Dermis microvascular lymphatic vessel endothelial cell (primary cell): ENCODE measurements at places on chromosomes 1 and 21.

- no peak for DNase-seq
Observed at GRCh38 chr1:155083052-155083541, 4.5 kb downstream of the EFNA3 start.

GRCh38 chr1:170518965-170519364, 13.0 kb upstream of the GORAB start:
- no peak for DNase-seq

DNA sequence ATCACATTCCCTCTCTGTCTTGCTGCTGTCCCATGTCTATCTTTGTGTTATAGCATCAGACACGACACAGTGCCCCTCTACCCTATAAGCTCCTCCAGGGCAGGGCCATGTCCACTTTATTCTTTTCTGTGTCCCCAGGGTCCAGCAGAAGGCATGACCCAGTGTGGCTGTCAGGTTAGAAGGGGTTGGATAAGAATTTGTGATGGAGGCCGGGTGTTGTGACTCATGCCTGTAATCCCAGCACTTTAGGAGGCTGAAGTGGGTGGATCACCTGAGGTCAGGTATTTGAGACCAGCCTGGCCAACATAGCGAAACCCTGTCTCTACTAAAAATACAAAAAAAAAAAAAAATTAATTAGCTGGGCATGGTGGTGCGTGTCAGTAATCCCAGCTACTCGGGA, 26.3 kb upstream of the RNF19B start:
- no peak for DNase-seq

DNA sequence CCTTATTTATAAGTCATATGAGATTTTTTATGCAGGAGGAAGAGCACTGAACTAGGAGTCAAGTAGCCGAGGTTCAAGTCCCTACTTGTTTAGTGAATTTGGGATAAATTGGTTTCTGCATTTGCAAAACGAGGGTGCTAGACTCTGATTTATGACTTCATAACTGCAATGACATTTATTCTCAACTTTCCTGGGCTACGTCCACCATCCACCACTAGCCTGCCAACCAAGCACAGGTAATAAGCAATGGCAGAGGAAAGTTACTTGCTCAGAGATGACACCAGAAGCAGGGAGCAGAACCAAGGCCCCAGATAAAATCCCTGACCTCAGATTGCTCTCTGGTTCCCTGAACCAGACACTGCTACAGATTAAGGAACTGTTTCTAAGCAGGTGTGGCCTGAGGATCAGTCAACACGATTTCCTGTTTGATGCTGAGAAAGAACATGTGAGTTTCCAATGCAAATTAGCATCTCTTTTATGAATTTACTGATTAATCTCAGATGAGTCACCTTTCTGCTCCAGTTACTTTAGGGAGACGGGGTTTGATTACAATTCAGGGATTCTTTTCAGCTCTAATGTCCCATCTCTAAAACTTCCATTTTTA, 52.7 kb downstream of the PLPP3 start:
- DNase-seq: no peak

DNA sequence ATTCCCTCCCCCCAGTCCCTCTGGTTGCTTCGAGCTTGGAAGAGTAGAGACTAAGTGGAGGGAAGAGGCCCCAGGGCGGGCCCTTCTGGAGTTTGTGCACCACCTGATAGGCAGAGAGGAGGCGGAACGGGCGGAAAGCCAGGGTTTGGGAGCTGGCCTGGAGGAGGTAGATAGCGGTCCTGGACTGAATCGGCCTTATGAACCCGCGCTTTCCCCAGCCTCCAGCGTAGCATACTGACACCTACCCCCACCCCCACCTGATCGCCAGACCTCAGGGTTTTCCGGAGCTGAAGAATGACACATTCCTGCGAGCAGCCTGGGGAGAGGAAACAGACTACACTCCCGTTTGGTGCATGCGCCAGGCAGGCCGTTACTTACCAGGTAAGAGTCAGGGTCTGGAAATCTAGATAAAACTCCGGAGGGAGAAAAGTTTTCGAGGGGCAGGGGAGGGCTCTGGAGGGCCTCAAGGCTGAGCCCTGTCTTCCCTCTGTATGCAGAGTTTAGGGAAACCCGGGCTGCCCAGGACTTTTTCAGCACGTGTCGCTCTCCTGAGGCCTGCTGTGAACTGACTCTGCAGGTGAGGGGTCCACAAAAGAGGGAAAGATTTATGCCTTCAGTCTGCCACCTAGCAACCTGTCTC, 705 bp downstream of the UROD start:
- peak; percentile 86 for DNase-seq

DNA sequence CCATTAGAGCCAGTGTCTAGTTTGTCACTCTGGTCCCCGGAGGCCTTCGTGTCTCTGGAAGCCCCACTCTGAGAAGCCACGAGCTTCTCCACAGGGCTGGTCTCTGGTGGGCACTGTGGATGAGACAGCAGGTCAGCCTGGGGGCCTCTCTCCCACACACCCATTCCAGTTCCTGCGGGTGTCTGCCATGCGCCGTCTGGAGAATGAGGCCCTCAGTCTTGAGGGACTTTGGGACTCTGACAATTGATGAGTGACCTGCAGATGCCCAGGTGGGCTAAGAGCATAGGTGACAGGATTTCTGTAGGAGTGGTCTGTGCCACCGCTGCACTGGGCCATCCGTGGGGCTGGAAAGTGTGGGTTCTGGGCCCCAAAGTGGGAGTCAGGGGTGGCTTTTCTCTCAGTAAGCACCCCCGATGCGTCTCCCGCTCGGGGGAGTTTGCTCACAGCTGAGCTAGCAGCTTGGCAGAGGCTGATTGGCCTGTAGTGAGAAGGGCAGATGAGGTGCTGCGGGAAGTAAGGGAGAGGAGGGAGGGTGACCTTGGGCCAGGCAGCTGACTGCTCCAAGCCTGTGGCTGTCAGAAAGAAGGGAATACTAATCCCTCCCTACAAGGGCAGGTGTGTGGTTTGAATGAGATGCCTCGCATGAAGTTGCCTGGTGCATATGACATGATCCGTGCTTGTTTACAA, 26.4 kb downstream of the LHX4 start:
- no peak for DNase-seq

GRCh38 chr1:203692565-203693470, 66.2 kb downstream of the ATP2B4 start:
- no peak for DNase-seq

DNA sequence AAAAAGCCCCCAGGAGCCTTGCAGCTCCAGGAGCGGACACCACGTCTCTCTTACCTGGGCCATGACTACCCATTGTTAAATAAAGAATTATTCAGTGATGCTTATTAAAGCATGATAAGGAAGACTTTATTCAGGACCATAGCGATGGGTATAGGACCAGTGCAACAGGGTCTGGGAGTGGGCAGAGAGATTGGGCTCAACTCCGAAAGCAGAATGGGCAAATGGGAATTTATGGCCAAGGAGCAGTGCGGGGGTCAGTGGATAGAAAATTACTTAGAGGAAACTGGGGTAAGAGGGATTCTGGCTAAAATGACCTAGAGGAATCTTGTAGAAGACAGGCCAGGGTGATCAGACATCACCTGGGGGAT, 580 bp upstream of the ATP5PO start:
- DNase-seq: no peak

- DNase-seq: no peak
Observed at GRCh38 chr1:207028884-207029650, 3.5 kb downstream of the C1orf116 start.

GRCh38 chr1:63742526-63742925, 31.3 kb upstream of the ROR1 start:
- DNase-seq: no peak

DNA sequence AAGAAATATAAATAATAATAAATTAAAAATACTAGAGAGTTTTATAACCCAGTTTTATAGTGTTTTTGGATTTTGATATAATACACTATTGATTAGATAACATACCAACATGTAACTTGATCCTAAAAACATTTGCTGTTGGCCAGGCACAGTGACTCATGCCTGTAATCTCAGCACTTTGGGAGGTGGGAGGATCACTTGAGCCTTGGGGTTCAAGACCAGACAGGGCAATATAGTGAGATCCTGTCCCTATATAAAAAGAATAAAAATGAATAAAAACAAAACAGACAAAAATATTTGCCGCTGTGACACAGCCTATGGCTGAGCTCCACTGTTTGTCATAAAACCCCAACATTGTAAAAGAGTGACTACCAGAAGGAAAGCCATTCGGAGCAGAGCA, 26.1 kb downstream of the VPS13D start:
- no peak for DNase-seq
